ENCODE measurements at places on chromosomes 13 and 19.

DNA sequence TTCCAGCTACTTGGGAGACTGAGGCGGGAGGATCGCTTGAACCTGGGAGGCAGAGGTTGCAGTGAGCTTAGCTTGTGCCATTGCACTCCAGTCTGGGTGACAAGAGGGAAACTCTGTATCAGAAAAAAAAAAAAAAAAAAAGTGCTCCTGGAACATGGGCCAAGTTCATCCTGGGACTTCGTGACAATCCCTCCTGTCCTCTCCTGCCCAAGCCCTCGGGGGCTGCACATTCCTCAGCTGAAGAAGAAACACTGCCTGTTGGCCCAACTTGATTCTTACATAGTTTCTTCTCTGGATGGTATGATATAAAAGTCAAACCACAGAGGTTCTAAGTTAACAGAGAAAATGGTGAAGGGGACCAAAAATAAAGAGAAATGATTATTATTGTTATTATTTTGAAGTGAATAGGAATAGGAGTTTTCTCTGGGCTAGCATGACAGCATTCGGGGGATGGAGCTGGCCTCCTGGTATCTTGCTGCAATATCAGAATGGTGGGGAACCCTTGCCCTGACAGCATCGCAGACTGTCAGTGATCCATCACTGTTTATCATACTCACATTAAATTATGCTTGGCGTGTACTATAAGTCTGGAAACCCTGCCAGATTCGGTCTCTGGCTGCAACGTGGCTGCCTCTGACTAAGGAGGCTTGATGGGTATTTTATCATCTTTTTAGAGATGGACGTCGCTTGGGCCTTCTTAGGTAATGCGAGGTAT is 113.7 kb upstream of the OXGR1 start:
- no peak for DNase-seq

- no peak for DNase-seq
These were observed 40.6 kb downstream of the DPF1 start for GRCh38 chr19:38183251-38183897.

- no peak for DNase-seq
These were observed 699.0 kb downstream of the FGF9 start for GRCh38 chr13:22369840-22370239.

DNA sequence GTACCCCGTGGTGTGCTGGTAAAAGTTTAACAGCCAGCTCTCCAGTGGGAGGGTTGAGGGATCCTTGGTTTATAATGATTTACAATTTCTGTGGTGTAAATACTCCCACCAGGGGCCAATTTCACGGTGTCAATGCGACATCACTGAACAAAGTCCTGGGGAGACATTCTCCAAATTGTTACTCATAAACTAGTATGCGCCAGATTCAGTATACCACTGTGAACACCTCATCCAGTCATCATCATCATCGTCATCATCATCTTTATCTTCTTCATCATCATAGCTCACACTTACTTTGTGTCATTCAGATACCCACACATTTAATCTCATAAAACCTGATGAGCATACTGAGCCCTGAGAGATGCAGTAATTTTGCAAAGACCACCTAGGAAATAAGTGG is 17.2 kb upstream of the TNFSF14 start:
- DNase-seq = no peak

- DNase-seq = no peak
These were observed 6.9 kb upstream of the SHISA2 start for GRCh38 chr13:26058704-26059103.

- no peak for DNase-seq
These were observed 1002.4 kb upstream of the PCDH9 start for GRCh38 chr13:68232351-68233130.

- no peak for DNase-seq
These were observed 200.0 kb downstream of the KLF12 start for GRCh38 chr13:73934215-73934641.

- no peak for DNase-seq
These were observed 59.6 kb downstream of the KCNRG start for GRCh38 chr13:50074843-50075242.

GRCh38 chr13:35256459-35257148 is 219.9 kb downstream of the MAB21L1 start:
- DNase-seq = no peak

- no peak for DNase-seq
These were observed 17.0 kb upstream of the RUBCNL start for GRCh38 chr13:46403851-46404732.

DNA sequence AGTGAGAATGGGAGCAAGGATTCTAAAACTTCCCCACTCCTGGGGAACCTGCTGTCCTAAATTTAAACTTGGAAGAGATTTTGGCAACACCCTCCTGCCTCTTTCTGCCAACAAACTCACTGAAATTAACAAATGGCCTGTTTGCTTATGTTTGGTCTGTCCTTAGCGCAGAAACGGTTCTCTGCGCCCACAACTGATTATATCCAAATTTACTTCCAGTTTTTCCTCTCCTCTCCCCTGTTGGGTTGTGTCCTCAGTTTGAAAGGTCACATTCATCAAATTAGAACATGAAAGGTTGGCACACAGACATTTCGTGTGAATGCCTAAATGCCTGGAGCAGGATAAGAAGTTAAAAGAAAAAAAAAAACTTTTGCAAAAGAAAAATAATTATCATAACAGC is 56.4 kb upstream of the MRI1 start:
- no peak for DNase-seq

DNA sequence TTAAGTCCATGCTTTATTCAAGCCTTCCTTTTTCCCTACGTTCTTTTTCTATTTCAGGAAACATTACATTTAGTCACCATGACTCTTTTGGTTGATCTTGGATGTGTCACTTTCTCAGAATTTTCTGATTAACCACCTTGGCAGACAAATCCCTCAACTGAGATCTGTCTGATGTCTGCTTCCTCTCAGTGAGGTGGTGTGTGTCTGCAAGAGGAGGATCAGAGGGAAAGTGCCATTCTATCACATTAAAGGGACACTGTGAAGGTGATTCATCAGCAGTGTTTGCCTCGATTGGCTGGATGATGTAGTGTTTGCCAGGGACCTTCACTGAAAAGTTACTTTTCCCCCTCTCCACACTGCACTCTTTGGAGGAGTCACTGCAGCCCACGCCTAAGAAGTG is 3.0 kb upstream of the CCNP start:
- DNase-seq = no peak

GRCh38 chr13:63449550-63449949 is 2033.9 kb upstream of the PCDH20 start:
- DNase-seq = no peak

DNA sequence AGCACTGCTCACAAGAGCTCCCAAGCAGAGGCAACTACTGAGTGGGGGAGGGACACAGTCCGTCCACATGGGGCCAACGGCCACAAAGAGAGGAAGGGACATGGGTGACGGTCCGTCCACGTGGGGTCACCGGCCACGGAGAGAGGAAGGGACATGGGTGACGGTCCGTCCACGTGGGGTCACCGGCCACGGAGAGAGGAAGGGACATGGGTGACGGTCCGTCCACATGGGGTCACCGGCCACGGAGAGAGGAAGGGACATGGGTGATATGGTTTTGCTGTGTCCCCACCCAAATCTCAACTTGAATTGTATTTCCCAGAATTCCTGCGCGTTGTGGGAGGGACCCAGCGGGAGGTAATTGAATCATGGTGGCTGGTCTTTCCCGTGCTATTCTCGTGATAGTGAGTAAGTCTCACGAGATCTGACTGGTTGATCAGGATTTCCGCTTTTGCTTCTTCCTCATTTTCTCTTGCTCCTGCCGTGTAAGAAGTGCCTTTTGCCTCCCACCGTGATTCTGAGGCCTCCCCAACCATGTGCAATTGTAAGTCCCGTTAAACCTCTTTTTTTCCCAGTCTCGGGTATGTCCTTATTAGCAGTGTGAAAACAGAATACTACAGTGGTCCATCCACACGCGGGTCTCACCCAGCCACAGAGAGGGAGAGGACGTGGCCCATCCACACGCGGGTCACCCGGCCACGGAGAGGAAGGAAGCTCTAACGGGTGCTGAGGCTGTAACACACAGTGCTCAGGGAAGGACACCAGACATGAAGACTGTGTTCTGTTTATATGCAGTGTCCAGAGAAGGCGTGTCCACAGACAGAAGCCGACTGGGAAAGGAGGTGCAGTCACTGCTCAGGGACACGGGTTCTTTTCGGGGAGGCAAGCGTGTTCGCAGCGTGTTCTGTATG is 48.5 kb downstream of the GAS6 start:
- DNase-seq = no peak

GRCh38 chr19:35207391-35207871 is 21.1 kb downstream of the FAM187B start:
- no peak for DNase-seq

DNA sequence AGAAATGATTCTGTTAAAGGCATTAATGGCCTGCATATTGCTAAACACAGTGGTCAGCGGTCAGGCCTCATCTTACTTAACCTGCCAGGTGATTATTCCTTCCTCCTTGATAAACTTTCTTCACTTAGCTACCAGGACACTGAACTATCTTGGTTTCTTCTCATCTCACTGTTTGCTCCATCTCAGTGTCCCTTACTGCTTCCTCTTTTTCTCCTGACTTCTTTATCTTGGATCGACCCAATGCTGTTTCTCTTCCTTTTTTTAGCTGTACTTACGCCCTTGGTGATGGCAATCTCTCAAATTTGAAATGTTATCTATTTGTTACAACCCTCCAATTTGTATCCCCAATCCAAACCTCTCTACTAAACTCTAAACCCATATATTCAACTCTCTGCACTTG is 7.8 kb upstream of the CLC start:
- no peak for DNase-seq

- no peak for DNase-seq
These were observed 1905.5 kb downstream of the OLFM4 start for GRCh38 chr13:54934121-54934520.

DNA sequence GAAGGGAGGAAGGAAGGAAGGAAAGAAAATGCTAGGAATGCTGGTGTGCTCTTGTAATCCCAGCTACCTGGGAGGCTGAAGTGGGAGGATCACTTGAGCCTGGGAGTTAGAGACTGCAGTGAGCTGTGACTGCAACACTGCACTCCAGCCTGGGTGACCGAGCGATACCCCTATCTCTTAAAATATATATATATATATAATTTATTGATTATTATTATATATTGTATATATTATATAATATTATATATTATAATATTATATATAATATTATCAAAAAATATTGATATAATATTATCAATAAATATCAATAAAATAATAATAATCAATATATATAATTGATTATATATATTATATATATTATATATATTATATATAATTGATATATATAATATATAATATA is 8.6 kb upstream of the ADGRL1 start:
- DNase-seq = no peak

DNA sequence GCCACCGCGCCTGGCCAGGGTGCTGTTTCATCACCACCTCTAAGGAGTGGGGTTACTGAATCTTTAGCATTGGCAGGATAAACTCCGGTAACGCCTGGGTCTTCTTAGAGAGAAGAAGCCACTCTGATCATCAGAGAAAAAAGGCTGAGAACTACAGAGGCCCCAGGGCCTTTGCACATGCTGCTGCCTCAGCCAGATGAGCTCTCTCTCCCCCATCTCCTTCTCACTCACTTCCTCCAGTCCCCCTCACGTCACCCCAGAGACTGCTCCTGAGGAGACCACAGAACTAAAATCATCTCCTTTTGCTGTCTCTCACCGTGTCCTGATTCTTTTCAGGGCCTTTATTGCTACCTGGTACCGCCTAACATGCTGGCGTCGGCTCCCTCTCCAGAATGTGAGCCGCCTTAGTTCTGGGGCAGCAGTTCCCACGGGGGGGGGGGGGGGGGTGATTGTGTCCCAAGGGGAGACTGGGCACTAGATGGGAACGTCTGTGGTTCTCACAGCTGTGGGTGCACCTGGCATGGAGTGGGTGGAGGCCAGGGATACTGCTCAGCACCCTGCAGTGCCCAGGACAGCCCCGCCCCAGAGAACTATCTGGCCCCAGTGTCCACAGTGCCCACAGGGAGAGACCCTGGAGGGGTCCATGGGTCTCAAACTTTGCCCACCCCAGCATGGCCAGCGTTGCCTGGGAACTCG is 5.1 kb upstream of the DIRAS1 start:
- no peak for DNase-seq
